ENCODE measurements at places on chromosomes 5 and 9. TPM values are rescaled to one million over a fixed set of nuclear protein-coding genes. Genes with fewer than 3 reads are reported as not detected.
A peak's percentile ranks its signal among the peaks of the same experiment; 100 is the strongest.

Gene GLRA1
- total RNA-seq, result not detected

Gene ARL15
- total RNA-seq, result 18.2 TPM

Gene TMEM252
- total RNA-seq, result not detected

Gene WNT8A
- total RNA-seq, result not detected

Gene BAAT
- 0.17 TPM for total RNA-seq

Gene PCDHGC5
- 2.7 TPM for total RNA-seq

Gene PBX3
- total RNA-seq, result 40.1 TPM

Gene IFNA13
- not detected for total RNA-seq

DNA sequence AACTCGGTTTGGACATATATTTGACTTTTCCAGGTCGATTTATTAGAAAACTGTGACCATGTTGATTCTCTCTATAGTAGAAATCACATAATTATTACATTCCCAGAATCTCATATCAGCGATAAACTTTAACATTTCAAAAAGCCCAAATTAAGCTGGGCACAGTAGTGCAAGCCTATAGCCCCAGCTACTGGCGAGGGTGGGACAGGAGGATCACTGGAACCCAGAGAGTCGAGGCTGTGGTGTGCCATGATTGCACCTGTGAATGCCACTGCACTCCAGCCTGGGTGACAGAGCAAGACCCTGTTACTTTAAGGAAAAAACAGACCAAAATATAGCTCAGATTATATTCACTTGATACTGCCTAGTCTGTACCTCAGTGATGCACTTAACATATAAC, 128.9 kb downstream of the CPLANE1 start:
- DNase-seq, result no peak
- H3K4me1 ChIP-seq, result no peaks in the 10 kb centered on the region
- H3K27ac ChIP-seq, result no peak overlapping the region
- no peak overlapping the region for H3K4me3 ChIP-seq
- H3K36me3 ChIP-seq, result peaks cover 6% of the 10 kb centered on the region
- no peaks in the 10 kb centered on the region for H3K27me3 ChIP-seq

DNA sequence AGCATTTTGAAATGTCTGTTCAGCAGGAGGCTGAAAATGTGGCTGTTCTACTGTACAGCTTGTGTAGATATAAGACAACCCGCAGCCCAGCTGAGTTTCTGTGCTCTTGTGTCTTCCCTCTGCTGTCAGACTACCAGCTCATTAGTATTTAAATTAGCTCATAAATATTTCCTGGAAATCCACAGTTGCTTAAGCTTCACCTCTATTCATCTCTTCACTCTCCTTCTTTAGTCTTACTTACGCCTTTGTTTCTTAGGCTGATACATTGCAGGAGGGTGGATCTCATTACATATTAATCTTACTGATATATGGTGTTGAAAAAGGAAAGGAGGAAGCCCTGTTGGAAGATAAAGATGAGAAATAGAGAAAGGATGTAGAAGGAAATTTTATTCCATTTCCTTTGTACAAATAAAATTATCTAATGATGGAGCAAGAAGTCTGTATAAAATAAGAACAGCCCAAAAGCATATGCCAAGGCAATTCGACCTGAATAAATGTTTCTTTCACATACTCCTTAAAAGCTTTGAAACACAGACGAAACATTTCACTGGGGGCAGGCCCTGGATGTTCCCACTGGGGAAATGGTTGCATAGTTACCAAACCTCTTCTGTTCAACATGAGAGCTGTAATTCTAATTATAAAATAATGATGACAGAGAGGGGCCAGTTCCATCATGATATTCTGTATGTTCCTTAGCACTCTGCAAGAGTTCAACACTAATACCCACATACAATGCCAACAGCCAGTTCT, 111.8 kb upstream of the APC start:
- no peak overlapping the region for H3K4me3 ChIP-seq
- no peak for DNase-seq
- no peak overlapping the region for H3K27ac ChIP-seq
- no peaks in the 10 kb centered on the region for H3K36me3 ChIP-seq
- no peaks in the 10 kb centered on the region for H3K4me1 ChIP-seq

GRCh38 chr5:170144286-170145023, 38.8 kb downstream of the FOXI1 start:
- H3K4me3 ChIP-seq, result no peak overlapping the region
- no peaks in the 10 kb centered on the region for H3K36me3 ChIP-seq
- no peak overlapping the region for H3K27ac ChIP-seq
- no peaks in the 10 kb centered on the region for H3K27me3 ChIP-seq
- DNase-seq, result no peak

DNA sequence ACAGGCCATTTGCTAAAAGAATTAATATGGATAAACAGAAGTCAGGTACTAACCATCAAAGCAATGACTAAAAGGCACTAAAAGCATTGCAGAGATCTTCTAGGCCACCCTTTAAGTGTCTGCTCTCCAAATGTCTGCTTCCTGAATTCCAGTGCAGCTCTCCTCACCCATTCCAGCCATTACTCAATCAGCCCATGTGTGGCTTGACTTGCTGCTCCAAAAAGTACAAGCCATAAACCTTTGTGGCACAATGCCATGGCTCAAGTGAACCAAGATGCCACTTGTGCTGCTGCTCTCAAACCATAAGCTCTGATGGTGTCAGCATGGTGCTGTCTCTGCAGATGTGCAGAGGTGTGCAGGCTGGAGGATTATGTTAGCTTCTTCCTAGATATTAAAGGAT, 290.2 kb upstream of the POU5F2 start:
- H3K4me1 ChIP-seq, result no peaks in the 10 kb centered on the region
- H3K36me3 ChIP-seq, result peaks cover 4% of the 10 kb centered on the region
- DNase-seq, result no peak
- no peak overlapping the region for H3K4me3 ChIP-seq
- no peaks in the 10 kb centered on the region for H3K27me3 ChIP-seq
- no peak overlapping the region for H3K27ac ChIP-seq

GRCh38 chr5:173714551-173715428, 98.3 kb upstream of the BOD1 start:
- no peak overlapping the region for H3K27ac ChIP-seq
- no peak overlapping the region for H3K4me3 ChIP-seq
- no peaks in the 10 kb centered on the region for H3K36me3 ChIP-seq
- no peaks in the 10 kb centered on the region for H3K27me3 ChIP-seq

DNA sequence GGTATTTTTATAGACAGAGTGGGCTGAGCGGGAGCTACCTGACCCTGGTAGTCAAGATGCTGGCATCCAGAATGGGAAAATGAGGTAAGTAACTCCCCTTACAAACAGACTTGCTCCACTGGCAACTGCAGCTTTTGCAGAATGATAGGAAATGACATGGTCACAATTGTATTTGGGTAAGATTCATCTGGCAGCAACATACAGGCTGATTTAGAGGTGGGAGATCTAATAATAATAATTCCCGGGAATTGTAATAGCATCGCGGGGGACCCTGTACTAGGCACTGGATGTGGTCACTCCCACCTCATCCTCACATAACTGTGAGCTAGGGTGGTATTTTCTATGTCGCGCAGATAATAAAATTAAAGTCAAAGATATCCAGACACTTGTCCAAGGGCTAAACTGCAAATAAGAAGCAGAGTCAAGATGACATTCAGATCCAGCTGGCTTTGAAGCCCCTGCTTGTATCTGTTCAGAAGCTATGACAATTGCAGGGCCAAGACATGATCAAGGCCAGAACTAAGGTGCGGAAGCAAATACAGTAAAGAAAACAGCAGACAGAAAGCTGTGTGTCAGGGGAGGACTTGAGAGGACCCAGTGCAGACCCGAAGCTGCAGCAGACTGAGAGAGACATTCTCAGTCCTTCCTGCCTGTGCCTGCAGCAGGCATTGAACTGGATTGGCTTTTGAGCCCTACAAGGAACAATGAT, 507.2 kb downstream of the BNC2 start:
- no peaks in the 10 kb centered on the region for H3K27me3 ChIP-seq
- H3K27ac ChIP-seq, result no peak overlapping the region
- no peaks in the 10 kb centered on the region for H3K36me3 ChIP-seq
- H3K4me3 ChIP-seq, result no peak overlapping the region
- no peak for DNase-seq

DNA sequence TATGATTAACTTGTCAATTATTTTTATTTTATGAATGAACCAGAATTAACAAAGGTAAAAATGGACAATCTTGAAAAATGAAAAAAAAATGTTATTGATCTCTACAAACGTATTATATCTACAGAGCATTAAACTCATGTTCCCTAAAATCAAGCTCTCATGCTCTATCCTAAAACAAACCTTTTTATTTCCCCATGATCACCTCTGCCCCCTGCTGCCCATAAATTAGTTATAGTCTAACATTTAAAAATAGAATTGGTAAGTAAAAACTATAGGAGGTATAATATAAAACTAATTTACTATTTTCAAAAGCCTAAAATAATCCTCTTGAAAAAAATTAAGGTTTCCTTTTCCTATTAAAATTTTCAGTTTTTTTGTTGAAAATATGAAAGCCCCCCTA, 168.0 kb upstream of the POU5F2 start:
- no peaks in the 10 kb centered on the region for H3K36me3 ChIP-seq
- H3K4me3 ChIP-seq, result no peak overlapping the region
- no peak overlapping the region for H3K27ac ChIP-seq
- no peaks in the 10 kb centered on the region for H3K4me1 ChIP-seq
- DNase-seq, result no peak
- no peaks in the 10 kb centered on the region for H3K27me3 ChIP-seq

GRCh38 chr5:180467028-180467975, 26.9 kb upstream of the CNOT6 start:
- H3K27ac ChIP-seq, result peak overlapping the region; percentile 81
- no peak for DNase-seq
- H3K36me3 ChIP-seq, result no peaks in the 10 kb centered on the region
- no peaks in the 10 kb centered on the region for H3K27me3 ChIP-seq
- no peaks in the 10 kb centered on the region for H3K4me1 ChIP-seq

- DNase-seq, result no peak
- no peak overlapping the region for H3K27ac ChIP-seq
- no peaks in the 10 kb centered on the region for H3K36me3 ChIP-seq
- H3K4me1 ChIP-seq, result no peaks in the 10 kb centered on the region
- no peak overlapping the region for H3K4me3 ChIP-seq
- H3K27me3 ChIP-seq, result no peaks in the 10 kb centered on the region
Measured at GRCh38 chr5:59266410-59266809, 627.1 kb downstream of the PDE4D start.

DNA sequence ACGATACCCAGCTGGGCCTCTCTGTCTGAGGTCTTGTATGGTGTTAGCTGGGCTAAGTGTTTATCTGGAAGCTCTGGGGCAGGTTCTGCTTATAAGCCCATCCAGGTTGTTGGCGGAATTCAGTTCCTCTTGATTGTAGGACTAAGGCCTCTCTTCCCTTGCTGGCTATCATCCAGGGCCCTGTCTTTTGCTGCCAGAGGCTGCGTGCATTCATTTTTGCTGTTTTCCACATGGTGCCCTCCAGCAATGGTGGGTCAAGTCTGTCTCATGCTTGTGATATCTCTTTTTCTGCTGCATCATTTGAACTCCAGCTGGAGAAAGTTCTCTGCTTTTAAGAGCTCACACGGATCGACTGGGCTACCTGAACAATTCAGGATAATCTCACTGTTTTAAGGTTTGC, 105.7 kb upstream of the ZNF618 start:
- no peak overlapping the region for H3K27ac ChIP-seq
- no peak overlapping the region for H3K4me3 ChIP-seq
- H3K27me3 ChIP-seq, result peaks cover 13% of the 10 kb centered on the region
- peaks cover 8% of the 10 kb centered on the region for H3K4me1 ChIP-seq
- DNase-seq, result peak; percentile 33

DNA sequence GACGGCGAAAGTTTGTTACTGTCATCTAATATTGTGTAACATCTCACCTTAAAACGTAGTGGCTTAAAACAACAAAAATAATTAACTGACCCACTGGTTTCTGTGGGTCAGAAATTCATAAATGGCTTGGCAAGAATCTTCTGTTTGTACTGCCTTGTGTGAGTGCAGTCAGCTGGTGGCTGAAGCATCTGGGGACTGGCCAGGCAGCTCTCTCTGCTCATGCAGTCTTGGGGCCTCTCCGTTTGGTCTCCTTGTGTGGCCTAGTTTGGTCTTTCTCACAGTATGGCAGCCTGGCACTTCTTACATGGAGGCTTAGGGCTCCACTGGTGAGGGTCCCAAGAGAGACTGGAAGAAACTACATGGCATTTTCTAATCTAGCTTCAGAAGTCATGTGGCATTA, 49.0 kb upstream of the CTXN3 start:
- DNase-seq, result peak; percentile 76
- peaks cover 25% of the 10 kb centered on the region for H3K4me1 ChIP-seq
- no peaks in the 10 kb centered on the region for H3K36me3 ChIP-seq
- H3K27me3 ChIP-seq, result no peaks in the 10 kb centered on the region
- no peak overlapping the region for H3K4me3 ChIP-seq
- H3K27ac ChIP-seq, result no peak overlapping the region

DNA sequence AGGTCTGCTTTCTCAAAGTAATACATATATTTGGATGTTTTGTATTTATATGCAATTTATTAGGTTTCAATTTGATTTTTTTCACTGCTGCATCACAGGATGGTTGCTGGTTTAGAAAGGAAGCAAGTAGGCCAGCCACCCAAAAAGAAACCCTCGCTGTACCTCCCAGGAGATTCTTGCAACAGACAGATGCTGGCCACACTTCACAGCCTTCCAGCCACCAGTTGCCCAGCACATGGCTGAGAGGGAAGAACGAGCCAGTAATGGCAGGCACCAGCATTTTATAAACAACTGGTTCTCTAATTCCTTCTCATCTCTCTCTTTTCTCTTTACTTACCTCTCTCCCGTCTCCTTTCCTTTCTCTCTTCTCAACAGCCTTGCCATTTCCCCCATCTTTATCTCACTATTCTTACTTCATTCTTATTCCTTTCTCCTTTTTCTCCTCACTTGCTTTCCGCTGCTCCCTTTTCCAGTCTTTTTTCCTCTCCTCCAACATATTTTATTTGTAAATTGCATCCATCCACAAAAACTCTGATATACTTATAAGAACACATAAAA, 38.9 kb downstream of the EFNA5 start:
- DNase-seq, result no peak
- H3K4me3 ChIP-seq, result no peak overlapping the region
- H3K4me1 ChIP-seq, result peaks cover 7% of the 10 kb centered on the region
- no peaks in the 10 kb centered on the region for H3K36me3 ChIP-seq

DNA sequence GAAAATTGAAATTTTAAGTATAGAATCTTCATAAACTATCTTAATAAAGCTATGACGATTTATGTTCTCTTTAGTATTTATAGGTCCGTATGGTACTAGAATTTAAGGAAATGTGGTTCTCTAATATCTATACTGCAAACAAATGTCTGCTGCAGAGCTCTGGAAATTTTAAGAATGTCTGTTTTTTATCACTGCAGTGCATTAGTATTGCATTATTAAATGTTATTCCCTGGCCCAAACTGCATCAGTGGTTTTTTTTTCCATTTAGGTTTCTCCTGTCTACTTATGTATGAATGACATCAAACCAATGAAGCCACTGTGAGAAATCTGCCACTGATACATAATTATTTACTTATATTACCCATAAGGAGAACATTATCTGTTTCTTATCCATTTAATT, 211.4 kb upstream of the CD180 start:
- H3K4me3 ChIP-seq, result no peak overlapping the region
- H3K27me3 ChIP-seq, result no peaks in the 10 kb centered on the region
- H3K27ac ChIP-seq, result no peak overlapping the region
- DNase-seq, result no peak
- no peaks in the 10 kb centered on the region for H3K36me3 ChIP-seq
- no peaks in the 10 kb centered on the region for H3K4me1 ChIP-seq

Data from lung (tissue), 17 donors.